Astrocyte of the hippocampus (primary cell): ENCODE measurements at places on chromosomes 13 and 19.
A peak's percentile ranks its signal among the peaks of the same experiment; 100 is the strongest.

GRCh38 chr13:113601166-113602070, 16.9 kb downstream of the TFDP1 start:
- no peak for DNase-seq

GRCh38 chr19:49129238-49129583, 9.9 kb downstream of the PPFIA3 start:
- DNase-seq = no peak

GRCh38 chr13:98794498-98794897, 42.0 kb upstream of the SLC15A1 start:
- no peak for DNase-seq

DNA sequence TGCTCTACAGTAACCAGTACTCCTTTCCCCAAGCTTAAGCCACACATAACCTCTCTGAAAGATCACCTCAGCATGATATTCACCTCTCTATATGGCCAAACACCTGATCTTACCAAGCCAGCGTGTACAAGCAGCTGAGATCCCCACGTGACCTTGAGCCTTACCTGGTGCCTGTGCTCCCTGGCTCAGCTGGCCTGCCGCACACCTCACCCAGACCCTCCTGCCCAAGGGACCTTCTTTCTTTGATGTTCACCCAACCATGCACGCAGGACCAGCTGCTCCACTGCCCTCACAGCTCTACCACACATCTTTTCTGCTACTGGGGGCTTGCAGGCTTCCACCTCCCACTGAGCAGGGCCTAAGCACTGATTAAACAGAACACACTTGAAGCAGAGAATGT, 9.0 kb downstream of the DHRS12 start:
- no peak for DNase-seq

DNA sequence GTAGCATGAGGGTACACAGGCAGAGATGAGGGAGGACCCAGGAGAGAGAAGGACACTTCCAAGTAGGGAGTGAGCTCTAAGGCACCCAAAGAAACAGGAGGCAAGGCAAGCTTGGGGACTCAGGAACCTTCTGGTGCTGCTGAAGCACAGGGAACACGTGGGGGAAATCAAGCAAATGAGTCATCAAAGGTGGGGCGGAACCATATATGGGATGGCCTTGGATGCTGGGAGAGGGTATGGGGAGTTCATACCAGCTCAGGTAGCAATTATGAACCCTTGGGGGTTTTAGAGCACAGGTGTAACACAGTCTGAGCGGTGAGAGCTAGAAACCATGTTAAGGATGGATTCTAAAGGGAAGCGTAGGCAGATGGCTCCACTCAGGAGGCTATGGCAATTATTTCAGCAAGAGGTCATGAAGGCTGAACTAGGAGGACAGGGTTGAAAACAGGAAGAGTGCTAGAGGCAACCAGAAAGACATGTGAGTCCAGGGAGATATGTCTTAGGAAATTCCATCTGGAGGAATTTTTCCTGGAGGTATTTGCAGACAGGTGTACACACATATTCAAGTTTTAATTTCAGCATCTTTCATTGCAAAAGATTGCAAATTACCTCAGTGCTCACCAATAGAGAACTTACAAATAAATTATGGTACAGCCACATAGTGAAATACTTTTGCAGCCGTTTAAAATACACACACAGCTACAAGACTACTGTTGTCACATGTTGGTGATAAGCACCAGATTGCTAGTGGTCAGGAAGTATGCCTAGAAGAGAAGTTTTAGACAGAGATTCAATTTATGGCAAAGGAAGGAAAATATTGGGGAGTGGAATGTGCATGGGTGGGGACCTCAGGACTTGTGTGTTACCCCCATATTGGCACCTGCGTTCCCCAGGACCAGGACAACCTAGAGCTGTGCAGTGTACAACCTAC, 77.0 kb downstream of the STARD13 start:
- no peak for DNase-seq

GRCh38 chr19:18419195-18419698, at the start of gene SSBP4:
Gene SSBP4 (plus strand): TSS chr19:18419398. CDS start chr19:18419649, 251 bp downstream.
- DNase-seq = peak; percentile 94

DNA sequence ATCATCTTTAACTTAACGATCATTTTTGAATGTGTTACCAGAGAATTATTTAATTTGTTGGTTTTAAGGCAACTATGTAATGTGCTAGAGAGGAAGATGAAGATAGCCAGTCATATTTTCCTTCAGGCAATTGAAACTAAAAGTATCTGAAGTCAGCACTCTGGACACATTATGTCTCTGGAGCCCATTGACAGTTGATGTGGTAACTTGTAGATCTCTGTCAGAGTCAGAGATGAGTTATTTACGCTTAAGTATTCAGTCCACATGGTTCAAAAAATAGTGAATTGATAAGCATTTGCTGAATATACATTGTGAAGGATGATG, 2.1 kb downstream of the ZMYM2 start:
- peak; percentile 4 for DNase-seq

- peak; percentile 66 for DNase-seq
These were observed 446 bp upstream of the ZNF83 start for GRCh38 chr19:52638601-52639000.

- DNase-seq = no peak
These were observed 390.1 kb downstream of the TDRD3 start for GRCh38 chr13:60787083-60787482.

GRCh38 chr13:80047406-80047805, 293.5 kb downstream of the SPRY2 start:
- DNase-seq = peak; percentile 95

GRCh38 chr19:50324331-50324730, 4.8 kb downstream of the KCNC3 start:
- no peak for DNase-seq

GRCh38 chr13:44007451-44007850, 127.7 kb downstream of the LACC1 start:
- no peak for DNase-seq

- DNase-seq = no peak
These were observed 2.5 kb downstream of the IGFL1 start for GRCh38 chr19:46232029-46232428.

GRCh38 chr19:4548238-4548584, 8.4 kb upstream of the LRG1 start:
- DNase-seq = no peak

- DNase-seq = no peak
These were observed 35.6 kb upstream of the ARGLU1 start for GRCh38 chr13:106603546-106603945.

DNA sequence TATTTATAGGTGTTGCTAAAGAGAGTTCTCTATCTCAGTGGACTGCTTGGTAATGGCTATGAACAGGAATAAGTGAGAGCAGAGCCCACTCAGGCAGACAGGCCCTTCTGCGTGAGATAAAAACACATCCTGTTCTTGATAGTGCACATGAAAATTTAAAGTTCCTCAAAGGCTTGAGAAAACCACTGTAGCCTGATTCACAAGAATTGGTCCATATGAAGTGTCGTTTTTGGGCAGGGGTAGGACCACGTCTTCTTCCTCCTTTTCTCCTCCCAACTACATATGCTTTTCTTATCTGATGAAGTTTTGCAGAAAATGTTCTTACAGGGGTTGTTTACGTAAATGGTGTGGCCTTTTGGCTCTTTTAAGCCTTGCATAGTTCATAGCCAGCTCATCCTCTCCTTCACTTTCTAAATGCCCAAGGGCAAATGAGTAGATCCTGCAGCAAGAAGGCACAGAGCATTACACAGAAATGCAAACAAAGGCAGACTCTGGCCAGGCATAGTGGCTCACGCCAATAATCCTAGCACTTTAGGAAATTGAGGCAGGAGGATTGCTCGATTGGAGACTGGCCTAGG, 53.8 kb downstream of the RNF6 start:
- no peak for DNase-seq

DNA sequence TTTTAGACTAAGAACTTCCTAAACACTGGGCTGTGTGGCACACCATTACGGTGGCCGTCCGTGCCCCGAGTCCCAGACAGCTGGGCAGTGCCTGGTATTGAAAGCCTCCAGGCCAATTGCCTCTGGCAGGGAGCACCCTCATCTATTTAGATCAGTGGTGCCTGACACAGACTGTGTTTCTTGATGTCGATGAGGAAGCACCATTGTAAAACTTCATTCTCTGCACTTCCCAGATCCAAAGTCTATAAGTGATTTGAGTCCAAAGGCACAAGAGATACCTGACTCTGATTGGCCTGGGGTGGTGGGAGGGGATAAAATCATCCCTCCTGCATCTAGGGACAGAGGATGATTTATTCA, 8.5 kb upstream of the STK24 start:
- no peak for DNase-seq

DNA sequence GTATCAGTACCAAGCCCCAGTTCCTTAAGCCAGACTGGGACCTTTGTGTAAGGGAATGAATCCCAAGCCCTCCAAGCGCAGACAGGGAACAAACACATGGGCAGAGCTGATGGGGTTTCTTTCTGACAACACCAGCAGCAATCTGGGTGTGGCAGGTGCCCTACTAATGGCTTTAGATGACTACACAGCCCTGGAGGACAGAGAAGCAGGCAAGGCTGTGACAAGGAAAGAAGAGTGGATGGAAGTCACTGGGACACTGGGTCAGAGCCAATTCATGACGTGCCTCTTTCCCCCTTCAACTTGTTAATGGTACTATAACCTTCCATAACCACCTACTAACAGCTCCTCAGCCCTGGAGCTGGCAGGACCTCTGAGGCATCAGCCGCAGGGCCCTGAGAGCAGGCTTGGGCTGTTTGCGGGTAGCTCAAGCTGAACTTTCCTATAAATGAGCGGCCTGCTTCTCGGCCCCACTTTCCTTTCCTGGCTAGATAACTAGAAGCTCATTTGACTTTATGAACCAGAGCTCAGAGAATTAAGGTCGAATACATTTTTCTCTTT, 38.9 kb downstream of the RASL11A start:
- no peak for DNase-seq

- peak; percentile 46 for DNase-seq
These were observed 21.6 kb upstream of the WDR88 start for GRCh38 chr19:33110137-33110910.

DNA sequence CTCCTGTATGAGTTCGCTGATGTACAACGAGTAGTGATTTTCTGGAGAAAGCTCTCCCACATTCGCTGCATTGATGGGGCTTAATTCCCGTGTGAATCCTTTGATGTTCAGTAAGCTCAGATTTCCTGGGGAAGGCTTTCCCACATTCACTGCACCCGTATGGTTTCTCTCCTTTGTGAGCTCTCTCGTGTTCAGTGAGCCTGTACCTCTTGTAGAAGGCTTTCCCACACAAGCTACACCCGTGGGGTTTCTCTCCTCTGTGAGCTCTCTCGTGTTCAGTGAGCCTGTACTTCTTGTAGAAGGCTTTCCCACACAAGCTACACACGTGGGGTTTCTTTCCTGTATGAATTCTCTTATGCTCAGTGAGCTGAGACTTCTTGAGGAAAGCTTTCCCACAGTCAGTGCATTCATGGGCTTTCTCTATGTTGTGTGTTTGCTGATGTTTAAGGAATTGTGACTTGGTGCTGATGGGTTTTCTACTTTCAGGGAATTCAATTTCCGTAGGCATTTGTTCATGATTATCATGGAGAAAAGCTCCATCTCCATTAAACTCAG, 3.5 kb upstream of the ZNF577 start:
- peak; percentile 3 for DNase-seq

- DNase-seq = no peak
These were observed 5.0 kb upstream of the ISYNA1 start for GRCh38 chr19:18442941-18443340.

DNA sequence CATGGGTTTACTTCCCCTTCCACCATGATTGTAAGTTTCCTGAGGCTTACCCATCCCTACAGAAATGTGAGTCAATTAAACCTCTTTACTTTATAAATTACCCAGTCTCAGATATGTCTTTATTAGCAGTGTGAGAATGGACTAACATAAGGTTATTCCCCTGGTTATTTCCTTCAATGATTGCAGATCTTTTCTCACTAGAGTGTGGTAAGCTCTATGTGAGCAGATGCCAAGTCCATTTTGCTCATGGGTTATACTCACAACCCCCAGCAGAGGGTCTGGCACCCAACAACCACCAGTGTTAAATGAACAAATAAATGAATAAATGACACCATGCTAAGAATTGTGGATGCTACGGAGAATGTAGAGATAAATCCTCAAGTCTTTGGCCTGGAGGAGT, 472.8 kb downstream of the LIG4 start:
- DNase-seq = no peak

GRCh38 chr19:17599780-17600179, 44.3 kb downstream of the COLGALT1 start:
- DNase-seq = no peak

DNA sequence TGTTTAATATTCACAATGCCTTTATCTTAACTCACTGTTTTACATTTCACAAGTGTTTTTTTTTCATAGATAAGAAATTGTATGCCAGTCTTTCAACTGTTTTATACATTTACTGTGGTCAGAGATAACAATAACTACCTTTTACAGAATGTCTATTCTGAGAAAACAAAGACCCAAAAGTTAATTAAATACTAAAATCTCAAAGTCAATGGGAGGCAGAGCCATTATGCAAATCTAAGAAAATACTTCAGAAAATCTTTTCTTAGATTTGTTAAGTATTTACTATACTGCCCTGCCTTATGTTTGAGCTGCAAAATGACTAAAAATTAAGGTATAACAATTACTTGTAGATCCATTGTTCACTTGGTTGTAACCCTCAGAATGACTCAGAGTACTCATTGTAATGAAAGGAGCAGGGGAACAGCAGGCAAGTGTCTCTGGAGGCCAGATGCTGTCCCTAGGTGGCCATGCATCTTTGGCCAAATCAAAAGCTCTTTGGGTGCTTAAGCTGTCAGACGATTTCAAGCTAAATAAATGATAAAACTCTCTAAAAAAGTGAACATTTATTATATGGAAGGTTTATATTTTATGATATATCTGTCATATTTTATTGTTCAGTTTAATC, 770.1 kb upstream of the PCDH20 start:
- no peak for DNase-seq

DNA sequence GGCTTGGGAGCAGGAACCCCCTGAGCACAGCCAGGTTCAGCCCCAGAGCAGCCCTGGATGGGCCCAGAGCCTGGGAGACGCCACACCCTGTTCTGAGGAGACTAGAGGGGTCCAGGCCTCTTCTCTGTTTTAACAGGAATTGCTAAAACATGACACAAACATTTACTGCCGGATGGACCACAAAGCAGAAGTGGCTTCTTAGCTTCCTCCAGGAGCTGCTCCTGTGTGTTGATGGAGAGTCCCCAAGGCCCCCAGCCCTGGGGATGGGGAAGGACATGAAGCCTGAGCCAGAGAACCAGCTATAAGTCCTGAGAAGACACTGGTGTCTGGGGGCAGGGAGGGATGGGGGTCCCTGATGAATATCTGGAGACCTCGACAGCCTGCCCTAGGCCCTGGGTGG, 14.6 kb downstream of the CEACAM3 start:
- no peak for DNase-seq

GRCh38 chr13:28497143-28497876, 2.4 kb upstream of the FLT1 start:
- no peak for DNase-seq

- no peak for DNase-seq
These were observed 25.1 kb downstream of the MAN2B1 start for GRCh38 chr19:12641456-12641855.

DNA sequence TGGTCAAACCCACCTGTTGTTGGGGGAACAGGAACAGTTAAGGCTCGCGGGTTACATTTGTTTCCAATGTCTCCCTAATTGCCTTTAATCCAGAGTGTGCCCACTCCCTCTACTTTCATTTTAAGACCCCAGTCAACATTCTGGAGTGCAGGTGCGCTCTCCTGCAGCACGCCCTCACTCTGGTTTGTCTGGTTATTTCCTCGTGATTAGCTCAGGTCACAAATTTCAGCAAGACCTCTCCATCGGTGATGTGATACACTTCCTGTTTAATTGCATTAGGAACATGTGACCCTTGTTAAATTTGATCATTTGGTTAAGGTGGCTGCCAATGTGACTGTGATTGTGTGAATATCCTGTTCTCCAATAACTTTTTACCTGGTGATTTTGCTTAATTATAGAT, 53.0 kb downstream of the TEX29 start:
- DNase-seq = no peak

- DNase-seq = no peak
These were observed 6.2 kb upstream of the SHD start for GRCh38 chr19:4272894-4273293.
